ENCODE measurements at places on chromosomes 6 and 20. TPM values are rescaled to one million over a fixed set of nuclear protein-coding genes. Genes with fewer than 3 reads are reported as not detected.

Gene RGL2
- 65.4 TPM for total RNA-seq

Gene LY6G6D
- not detected for total RNA-seq

DNA sequence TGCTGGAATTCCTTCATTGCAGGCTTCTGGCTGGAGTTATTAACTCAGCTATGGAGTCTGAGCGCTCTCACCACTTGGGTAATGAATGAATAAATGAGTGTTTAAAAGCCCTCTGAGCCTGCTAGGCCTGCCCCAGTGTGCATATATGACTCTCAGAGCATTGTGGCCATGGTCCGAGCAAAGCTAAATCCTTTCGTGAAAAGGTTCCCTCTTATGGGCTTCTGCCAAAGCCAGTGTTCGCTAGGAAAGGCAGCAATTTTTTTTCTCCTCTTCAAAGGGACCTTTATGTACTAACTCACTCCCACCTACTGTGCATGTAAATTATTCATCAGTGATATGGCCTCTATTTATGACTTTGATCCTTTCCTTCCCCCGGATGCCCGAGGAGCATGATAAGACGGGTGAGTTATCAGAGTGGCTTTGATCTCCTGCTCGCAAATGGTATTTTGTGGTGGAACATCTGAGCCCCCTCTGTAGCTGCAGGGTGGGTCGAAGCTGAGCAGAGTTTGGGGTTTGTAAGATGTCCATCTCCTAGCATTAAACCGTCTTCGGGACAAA, 88.6 kb downstream of the LINC00237 start:
- DNase-seq = no peak
- H3K27ac ChIP-seq = no peak overlapping the region
- no peaks in the 10 kb centered on the region for H3K36me3 ChIP-seq

Gene CDH26
- 2.5 TPM for total RNA-seq

Gene LHFPL5
- not detected for total RNA-seq

- DNase-seq = no peak
- no peaks in the 10 kb centered on the region for H3K36me3 ChIP-seq
- H3K4me3 ChIP-seq = no peak overlapping the region
- H3K4me1 ChIP-seq = peaks cover 7% of the 10 kb centered on the region
- peaks cover 7% of the 10 kb centered on the region for H3K27me3 ChIP-seq
Observed at GRCh38 chr20:4047614-4048013, 32.3 kb upstream of the RNF24 start.

GRCh38 chr6:106440546-106440945, 80.0 kb downstream of the CRYBG1 start:
- peaks cover 3% of the 10 kb centered on the region for H3K4me1 ChIP-seq

DNA sequence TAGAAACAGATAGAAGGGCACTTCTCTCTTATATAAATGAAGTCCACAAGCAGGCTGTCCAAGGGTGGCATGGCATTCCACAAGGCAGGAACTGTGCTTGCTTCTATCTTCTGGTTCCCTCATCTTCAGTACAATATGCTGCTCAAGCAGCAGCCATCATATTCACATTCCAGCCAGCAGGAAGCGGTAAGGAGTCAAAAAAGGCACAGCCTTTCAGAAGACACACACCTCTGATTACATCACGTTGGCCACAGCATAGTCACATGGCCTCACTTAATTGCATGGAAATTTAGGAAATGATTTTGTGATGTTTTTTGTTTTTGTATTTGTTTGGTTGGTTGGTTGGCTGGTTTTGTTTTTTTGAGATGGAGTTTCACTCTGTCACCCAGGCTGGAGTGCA, 19.0 kb downstream of the REM1 start:
- DNase-seq = no peak
- H3K27ac ChIP-seq = no peak overlapping the region
- H3K36me3 ChIP-seq = no peaks in the 10 kb centered on the region
- H3K27me3 ChIP-seq = peaks cover 15% of the 10 kb centered on the region

DNA sequence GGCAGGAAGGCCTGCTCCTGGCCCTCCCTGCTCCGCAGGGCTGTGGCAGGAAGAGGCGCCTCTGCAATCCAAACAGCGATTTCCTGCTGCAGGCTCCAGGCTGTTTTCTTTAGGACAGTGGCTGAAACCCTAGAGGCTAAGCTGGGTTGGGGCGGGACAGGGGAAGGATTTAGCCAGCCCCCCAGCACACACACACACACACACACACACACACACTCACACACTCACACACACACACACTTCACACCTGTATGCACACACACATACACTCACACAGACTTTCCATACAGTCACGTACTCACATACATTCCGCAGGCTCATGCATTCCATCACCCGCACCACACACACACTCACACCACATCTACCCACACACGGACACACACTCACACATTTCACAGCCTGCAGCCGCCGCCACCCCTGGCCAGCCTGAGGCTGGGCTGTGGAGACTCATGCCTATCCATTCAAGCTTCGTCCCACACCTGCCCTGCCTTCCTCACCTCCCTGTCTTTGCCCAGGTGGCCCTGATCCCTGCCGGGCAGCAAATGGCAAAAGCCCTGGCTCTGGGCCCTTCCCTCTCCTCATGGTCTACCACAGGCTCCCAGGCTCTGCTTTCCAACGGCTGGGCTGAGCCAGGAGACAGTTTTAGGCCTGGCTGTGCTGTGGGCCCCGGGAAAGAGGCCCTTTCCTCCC, 17.9 kb downstream of the MDFI start:
- no peaks in the 10 kb centered on the region for H3K36me3 ChIP-seq
- no peak overlapping the region for H3K4me3 ChIP-seq
- no peak for DNase-seq
- H3K27me3 ChIP-seq = peaks cover 19% of the 10 kb centered on the region
- H3K4me1 ChIP-seq = peaks cover 3% of the 10 kb centered on the region

Gene ZNF334
- 2.1 TPM for total RNA-seq

- no peak overlapping the region for H3K4me3 ChIP-seq
- H3K27ac ChIP-seq = no peak overlapping the region
- peaks cover 9% of the 10 kb centered on the region for H3K4me1 ChIP-seq
- H3K27me3 ChIP-seq = no peaks in the 10 kb centered on the region
- no peaks in the 10 kb centered on the region for H3K36me3 ChIP-seq
Observed at GRCh38 chr6:152271776-152272464, 365.2 kb downstream of the SYNE1 start.

DNA sequence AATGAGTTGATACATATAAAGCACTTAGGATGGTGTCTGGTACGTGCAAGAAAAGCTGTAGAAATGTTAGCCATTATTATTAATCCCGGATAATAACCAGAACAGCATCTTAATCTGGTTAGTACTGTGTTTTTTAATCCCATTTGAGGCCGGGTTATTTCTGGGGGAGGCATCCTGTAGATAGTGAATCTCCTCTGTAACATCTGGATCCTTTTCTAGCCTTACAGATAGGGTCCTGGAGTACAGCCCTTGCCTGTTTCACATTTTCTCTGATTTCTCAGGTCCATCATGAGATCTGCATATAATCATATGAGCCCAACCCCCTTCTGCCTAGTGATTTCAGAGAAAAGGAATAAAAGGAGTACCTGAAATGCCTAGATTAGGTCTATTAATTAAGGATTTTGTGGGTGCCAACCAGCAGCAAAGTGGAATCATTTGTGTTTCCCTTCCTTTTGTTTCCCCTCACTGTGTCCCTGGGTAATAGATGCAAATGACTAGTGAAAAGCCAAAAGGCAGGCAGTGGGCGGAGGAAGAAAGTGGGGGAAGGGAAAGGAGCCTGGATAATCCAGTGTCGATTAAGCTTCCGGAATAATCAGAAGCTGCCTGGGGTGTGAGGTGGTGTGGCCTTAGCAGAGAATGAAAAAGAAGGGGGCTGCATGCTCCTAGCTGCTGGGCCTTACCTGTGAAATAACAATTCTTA, 88.9 kb downstream of the SOBP start:
- H3K4me1 ChIP-seq = no peaks in the 10 kb centered on the region
- H3K27ac ChIP-seq = no peak overlapping the region
- H3K36me3 ChIP-seq = no peaks in the 10 kb centered on the region
- no peak for DNase-seq

- H3K36me3 ChIP-seq = no peaks in the 10 kb centered on the region
- peaks cover 5% of the 10 kb centered on the region for H3K4me1 ChIP-seq
- H3K27ac ChIP-seq = no peak overlapping the region
- H3K4me3 ChIP-seq = no peak overlapping the region
Observed at GRCh38 chr6:130838951-130839350, 11.7 kb downstream of the SMLR1 start.

Gene TTLL9
- total RNA-seq = not detected

Gene CLPSL1
- total RNA-seq = not detected

- no peak overlapping the region for H3K4me3 ChIP-seq
- H3K36me3 ChIP-seq = peaks cover 30% of the 10 kb centered on the region
- H3K4me1 ChIP-seq = peaks cover 2% of the 10 kb centered on the region
Observed at GRCh38 chr20:13745784-13746183, 38.9 kb downstream of the ESF1 start.

Gene PNLDC1
- 0.42 TPM for total RNA-seq

- no peaks in the 10 kb centered on the region for H3K27me3 ChIP-seq
- no peaks in the 10 kb centered on the region for H3K36me3 ChIP-seq
- DNase-seq = no peak
- H3K4me3 ChIP-seq = no peak overlapping the region
- H3K27ac ChIP-seq = no peak overlapping the region
Observed at GRCh38 chr20:61052776-61053442, 199.2 kb upstream of the CDH4 start.

- DNase-seq = no peak
- H3K27ac ChIP-seq = no peak overlapping the region
- peaks cover 27% of the 10 kb centered on the region for H3K27me3 ChIP-seq
- H3K4me3 ChIP-seq = no peak overlapping the region
Observed at GRCh38 chr6:44169154-44169553, 10.5 kb downstream of the CAPN11 start.

Gene SLC17A3
- 0.28 TPM for total RNA-seq

GRCh38 chr6:138430361-138431145, 26.5 kb downstream of the HEBP2 start:
- no peak overlapping the region for H3K4me3 ChIP-seq
- no peaks in the 10 kb centered on the region for H3K4me1 ChIP-seq
- H3K36me3 ChIP-seq = no peaks in the 10 kb centered on the region
- H3K27ac ChIP-seq = no peak overlapping the region
- peaks cover 3% of the 10 kb centered on the region for H3K27me3 ChIP-seq

GRCh38 chr20:51747182-51747911, 20.8 kb downstream of the ATP9A start:
- DNase-seq = no peak
- no peaks in the 10 kb centered on the region for H3K4me1 ChIP-seq
- H3K36me3 ChIP-seq = no peaks in the 10 kb centered on the region
- H3K27me3 ChIP-seq = peaks cover 4% of the 10 kb centered on the region

Gene C6orf141
- total RNA-seq = 0.68 TPM

- H3K27me3 ChIP-seq = peaks cover 11% of the 10 kb centered on the region
- peak overlapping the region; percentile 71 for H3K27ac ChIP-seq
- DNase-seq = no peak
- H3K4me3 ChIP-seq = peak overlapping the region; percentile 51
- peaks cover 40% of the 10 kb centered on the region for H3K4me1 ChIP-seq
Observed at GRCh38 chr6:26336355-26337198, 28.4 kb upstream of the BTN3A2 start.

Gene NKAPL
- total RNA-seq = not detected

Gene BTNL2
- total RNA-seq = not detected

DNA sequence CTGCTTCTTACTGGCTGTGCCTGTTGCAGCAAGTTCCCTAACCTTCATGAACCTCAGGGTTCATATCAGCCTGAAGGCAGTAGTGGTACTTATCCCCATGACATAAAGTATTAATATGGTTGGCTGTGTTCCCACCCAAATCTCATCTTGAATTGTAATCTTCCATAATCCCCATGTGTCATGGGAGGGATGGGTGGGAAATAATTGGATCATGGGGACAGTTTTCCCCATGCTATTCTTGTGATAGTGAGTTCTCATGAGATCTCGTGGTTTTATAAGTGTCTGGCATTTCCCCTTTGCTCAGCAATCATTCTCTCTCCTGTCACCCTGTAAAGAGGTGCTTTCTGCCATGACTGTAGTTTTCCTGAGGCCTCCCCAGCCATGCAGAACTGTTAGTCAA, 61.8 kb downstream of the FAM229B start:
- no peak overlapping the region for H3K27ac ChIP-seq
- no peaks in the 10 kb centered on the region for H3K36me3 ChIP-seq
- no peak for DNase-seq
- no peaks in the 10 kb centered on the region for H3K4me1 ChIP-seq

DNA sequence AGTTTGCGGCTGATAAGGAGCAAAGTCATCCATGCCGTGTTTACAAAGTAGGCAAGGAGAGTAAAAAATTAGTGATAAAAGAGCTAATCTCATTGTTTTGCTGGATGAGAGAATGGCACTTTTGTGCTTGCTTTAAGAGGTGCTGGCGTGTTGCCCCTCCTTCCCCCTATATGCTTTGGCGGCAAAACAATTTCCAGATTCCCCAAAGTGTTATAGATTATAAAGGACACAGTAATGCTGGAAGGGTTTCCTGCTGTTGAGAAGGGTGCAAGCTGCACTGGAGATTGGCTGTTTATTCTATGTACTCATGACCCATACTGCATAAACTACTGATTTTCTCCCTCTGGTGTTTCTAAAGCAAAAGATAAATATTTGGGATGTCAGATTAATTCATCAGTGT, 338.9 kb upstream of the MAP3K7 start:
- peaks cover 36% of the 10 kb centered on the region for H3K27me3 ChIP-seq
- no peak for DNase-seq
- no peaks in the 10 kb centered on the region for H3K36me3 ChIP-seq
- H3K27ac ChIP-seq = no peak overlapping the region
- no peak overlapping the region for H3K4me3 ChIP-seq
- no peaks in the 10 kb centered on the region for H3K4me1 ChIP-seq

GRCh38 chr6:389143-389542, 2.4 kb upstream of the IRF4 start:
- H3K27ac ChIP-seq = peak overlapping the region; percentile 92
- H3K4me3 ChIP-seq = peak overlapping the region; percentile 92

DNA sequence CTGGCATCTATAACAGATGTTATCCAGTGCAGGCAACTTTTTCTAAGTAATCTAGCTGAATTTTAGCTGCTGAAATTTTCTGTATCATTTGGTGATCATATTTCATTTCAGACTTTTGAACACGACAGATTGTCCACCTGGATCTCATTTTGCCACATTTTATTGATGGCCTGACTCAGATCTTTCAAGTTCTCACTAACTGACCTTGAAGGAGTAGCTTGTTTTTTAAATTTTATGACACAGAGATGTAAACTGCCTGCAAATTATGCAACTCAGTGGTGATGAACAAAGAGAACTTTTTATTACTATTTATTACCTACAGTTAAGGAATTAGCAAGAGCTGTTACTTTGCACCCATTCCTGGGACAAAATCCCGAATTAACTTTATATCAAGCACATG, 366.4 kb downstream of the PAX1 start:
- no peak for DNase-seq
- no peaks in the 10 kb centered on the region for H3K27me3 ChIP-seq
- no peaks in the 10 kb centered on the region for H3K36me3 ChIP-seq
- no peaks in the 10 kb centered on the region for H3K4me1 ChIP-seq
- H3K27ac ChIP-seq = no peak overlapping the region
